ENCODE measurements at places on chromosomes 5 and 9. TPM values are rescaled to one million over a fixed set of nuclear protein-coding genes. Genes with fewer than 3 reads are reported as not detected.

TMEM215 gene
- not detected for total RNA-seq

AGXT2 gene
- not detected for total RNA-seq

- no peak for DNase-seq
These were observed 217.3 kb downstream of the LRRC70 start for GRCh38 chr5:62795926-62796325.

SAXO1 gene
- not detected for total RNA-seq

SMIM32 gene
- not detected for total RNA-seq

- no peak for DNase-seq
These were observed 132.8 kb upstream of the TAF11L2 start for GRCh38 chr5:17364987-17365810.

DNA sequence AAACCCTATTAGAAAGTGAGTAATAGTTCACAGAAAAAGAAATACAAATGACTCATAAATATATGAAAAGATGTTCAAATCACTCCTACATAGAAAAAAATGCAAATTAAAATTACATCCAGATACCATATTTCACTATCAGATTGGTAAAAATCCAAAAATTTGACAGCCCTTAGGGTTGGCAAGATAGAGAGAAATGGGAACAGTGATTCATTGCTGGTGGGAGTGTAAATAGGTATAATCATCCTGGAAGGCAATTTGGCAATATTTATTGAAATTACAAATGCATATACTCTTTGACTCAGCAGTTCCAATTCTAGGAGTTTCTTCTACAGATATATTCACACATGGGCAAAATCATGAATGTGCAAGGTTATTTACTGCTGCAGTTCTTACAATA is 273.5 kb downstream of the NR2F1-AS1 start:
- no peak for DNase-seq

LPAR1 gene
- 48.2 TPM for total RNA-seq

- no peak for DNase-seq
These were observed 314.1 kb upstream of the PTGER4 start for GRCh38 chr5:40365342-40366330.

ANKRD18B gene
- 0.11 TPM for total RNA-seq

GRCh38 chr9:105053209-105053652 is 125.3 kb upstream of the ABCA1 start:
- DNase-seq: no peak

DNA sequence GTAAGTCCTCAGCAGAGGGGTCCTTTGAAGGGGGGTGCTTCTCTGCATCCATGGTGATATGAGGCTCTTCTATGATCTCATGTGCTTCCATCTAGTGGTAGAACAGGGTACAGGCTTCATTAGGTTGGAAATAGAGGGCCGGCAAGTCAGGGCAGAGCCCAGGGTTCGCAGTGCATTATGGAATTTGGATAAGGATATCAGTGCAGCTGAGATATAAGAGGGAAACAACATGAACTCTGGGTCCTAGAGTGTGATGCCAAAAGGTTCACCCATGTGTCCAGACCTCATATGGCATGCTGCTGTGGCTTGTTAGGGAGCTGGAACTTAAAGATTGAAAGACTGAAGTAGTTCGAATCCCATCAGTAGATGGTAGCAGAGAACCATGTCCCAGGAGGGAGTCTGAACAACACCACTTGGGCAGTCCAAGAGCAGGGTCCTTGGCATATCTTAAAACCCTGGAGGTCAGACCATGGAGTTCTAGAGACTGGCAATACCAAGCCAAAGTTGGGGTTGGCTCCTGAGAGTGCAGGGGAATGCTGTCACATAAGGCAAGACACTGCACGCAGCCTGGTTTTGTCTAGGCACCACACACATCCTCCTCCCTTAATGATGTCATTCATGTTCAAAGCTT is 2.3 kb downstream of the FAM221B start:
- no peak for DNase-seq
